Stimulated activated CD8-positive, alpha-beta memory T cell treated with anti-CD3 and anti-CD28 coated beads, Interleukin-15, amount 100 ng/mL, for 24 hours (primary cell): ENCODE measurements at places on chromosomes 4 and X.

DNA sequence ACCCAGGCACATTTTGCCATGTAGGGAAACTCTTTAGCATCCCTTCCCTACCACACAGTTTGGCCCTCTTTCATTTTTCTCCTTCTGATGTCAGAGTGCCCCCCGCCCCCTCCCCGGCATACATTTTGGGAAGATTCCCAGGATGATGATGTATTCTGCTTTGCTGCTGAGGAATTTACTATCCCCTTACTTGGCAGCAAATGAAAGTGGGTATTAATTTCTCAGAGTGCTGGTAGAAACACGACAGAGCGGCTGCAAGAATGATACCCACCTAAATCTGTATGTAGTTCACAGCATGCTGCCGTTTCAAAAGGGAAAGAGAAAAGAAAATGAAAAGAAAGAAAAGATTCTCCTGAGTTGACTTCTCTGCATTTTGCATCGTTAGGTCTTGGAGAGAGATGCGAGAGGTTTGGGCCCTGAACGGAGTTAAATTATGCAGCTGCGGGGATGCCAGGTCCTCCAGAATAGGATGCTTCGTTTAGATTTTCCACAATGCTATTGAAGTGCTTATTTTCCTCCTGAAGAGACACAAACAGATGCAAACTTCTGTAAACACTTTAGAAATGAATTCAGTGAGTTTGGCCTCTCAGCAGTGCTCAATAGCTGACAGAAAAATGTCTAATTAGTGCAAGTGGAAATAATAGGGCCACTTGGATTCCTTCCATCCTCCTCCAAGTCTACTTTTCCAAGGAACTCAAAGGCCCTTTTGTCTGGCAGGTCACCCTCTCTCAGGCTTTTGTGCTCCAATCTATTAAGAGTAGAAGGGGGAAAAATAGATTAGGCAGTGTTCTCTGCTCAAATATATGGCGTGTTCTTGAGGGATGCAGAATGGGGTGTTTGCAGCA lies 106.2 kb downstream of the ALPK1 start:
- no peak for DNase-seq

GRCh38 chrX:69279234-69279633 lies 114.0 kb upstream of the PJA1 start:
- no peak for DNase-seq

DNA sequence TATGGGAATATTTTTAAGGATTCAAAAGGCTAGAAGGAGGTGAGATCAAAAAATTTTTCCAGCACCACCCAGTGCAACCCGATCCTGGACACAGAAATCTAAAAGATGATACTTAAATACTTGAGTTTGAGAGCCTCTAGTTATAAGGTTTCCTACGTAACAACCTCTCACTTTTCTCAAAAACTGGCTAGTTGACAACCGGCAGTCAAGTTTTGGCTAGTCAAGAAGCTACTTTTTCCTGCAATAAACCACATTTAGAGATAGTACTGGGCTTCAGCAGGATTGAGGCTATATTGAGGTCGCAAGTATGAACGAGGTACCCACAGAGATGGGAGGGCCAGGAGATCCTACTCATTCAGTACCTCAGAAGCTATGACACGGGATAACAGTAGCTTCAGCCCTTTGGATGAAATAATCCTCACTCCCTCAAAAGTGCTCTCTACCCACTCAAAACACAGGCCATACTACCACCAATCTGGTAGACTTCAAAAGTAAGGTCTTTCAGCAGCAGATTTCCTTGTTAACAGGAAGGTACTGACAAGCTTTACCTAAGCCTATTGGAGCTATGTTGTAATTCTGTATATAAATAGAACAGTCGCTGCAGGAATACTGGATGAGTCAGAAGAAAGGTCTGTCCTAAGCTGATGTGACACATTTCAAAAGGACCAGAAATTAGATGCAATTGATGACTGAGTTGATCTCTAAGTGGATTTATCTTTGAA lies 1.5 kb upstream of the TSPAN5 start:
- DNase-seq, result no peak

- DNase-seq, result no peak
These were observed 200.0 kb downstream of the PPP1R2C start for GRCh38 chrX:42577936-42578470.

- DNase-seq, result no peak
These were observed 144.1 kb downstream of the PDGFC start for GRCh38 chr4:156827519-156827918.

GRCh38 chrX:77347572-77347971 lies 99.6 kb upstream of the FGF16 start:
- DNase-seq, result no peak

DNA sequence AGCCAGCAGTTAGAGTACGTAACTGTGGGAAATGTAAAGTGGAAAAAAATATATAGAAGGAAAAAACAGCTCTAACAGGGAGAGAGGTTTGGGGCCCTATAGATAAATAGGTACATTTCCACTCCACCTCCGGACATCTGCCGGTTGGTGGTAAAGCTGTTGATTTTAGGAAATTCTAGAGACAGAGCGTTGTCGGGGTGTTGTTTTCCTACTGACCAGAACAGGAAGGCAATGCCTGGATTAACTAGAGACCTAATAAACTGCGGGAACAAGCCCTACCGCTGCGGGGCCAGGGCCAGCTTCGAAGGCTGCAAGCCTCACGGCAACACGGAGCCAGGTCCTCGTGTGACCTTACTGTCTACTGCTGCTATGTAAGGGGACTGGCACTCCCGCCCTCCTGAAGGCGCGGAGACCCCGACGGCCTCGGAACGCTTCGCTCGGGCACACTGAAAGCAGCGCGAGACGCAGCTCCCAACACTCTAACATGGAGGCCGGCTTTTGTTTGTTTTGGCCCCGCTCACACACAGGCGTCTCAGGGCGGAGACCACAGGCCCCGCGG lies 702 bp upstream of the CDKN2AIP start:
- DNase-seq, result peak; percentile 20

- no peak for DNase-seq
These were observed 29.5 kb downstream of the PF4 start for GRCh38 chr4:73952352-73952751.

DNA sequence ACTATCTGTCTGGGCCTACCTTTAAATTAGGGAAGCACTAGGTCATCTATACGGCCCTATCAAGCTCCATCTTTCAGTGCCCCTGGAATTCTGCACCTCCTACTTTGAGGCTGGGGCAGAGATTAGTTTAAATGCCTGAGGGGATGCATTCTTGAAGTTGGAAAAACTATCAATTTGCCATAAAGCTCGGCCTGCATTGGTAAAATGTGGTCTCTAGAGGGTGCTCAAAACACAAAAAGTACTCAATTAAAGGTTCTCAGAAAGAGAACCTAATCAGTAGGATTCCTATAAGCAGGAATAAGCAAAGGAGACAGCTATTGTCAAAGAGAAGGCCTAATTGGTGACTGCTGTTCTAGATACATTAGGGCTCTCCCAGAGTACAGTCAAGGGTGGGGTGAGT lies 111.7 kb downstream of the AMER1 start:
- no peak for DNase-seq

GRCh38 chr4:94889523-94889922 lies 131.8 kb downstream of the BMPR1B start:
- DNase-seq, result no peak

- no peak for DNase-seq
These were observed 85.9 kb upstream of the HELT start for GRCh38 chr4:184932343-184932742.

- no peak for DNase-seq
These were observed at the start of gene HHIP for GRCh38 chr4:144645631-144646522. Gene HHIP (plus strand): TSS chr4:144646156. CDS start chr4:144646676, 520 bp downstream.

DNA sequence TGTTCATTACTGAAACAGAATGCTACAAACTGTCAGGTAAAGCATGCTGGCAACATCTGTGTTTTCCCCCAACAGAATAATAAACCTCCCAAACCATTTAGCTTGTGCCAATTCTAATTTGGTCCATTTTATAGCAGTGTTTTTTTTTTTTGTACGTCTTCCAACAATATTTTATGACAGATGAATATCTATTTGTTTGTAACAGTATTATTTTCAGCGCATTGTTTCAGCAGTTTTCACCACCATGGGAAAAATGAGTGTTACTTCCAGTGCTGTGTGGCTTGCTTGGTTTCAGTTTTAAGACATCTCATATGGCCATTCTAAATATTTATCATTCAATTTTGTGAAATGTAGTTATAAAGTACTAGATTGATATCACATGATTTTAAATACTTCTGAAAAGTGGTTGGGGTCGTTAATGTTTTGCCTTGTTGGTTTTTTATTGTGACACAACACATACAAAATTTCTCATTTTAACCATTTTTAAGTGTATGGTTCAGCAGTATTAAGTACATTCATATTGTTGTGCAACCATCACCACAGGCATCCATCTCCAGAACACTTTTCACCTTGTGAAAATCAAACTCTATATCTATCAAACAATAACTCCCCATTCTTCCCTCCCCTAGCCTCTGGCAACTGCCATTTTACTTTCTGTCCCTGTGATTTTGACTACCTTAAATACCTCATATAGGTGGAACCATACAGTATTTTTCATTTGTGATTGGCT lies 25.6 kb upstream of the TBC1D19 start:
- no peak for DNase-seq

- DNase-seq, result no peak
These were observed 203.7 kb downstream of the BMPR1B start for GRCh38 chr4:94961420-94961819.

DNA sequence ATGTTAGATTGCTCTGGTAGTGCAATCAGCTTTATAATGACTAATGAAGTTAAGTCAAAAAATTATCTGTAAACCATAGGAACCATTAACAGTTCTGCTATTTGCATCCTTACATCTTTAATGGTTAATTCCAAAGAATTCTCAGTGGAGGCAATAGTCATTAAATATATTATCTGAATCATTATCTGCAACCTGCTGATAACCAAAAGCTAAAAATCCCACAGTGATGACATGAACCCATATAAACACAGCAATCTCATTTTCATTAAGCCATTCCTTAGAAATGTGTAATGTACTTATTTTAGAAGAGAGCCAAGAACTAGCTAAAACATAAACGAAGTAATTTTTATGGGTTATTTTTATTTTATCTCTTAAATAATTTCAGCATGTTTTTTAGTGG lies 60.2 kb downstream of the MAGEB16 start:
- DNase-seq, result no peak

- DNase-seq, result peak; percentile 1
These were observed at the start of gene XK for GRCh38 chrX:37685381-37686359. Gene XK (plus strand): TSS chrX:37685791. CDS start chrX:37685962, 171 bp downstream.
